ENCODE measurements at places on chromosomes 2 and 18. TPM values are rescaled to one million over a fixed set of nuclear protein-coding genes. Genes with fewer than 3 reads are reported as not detected.

Gene VWA3B
- total RNA-seq: not detected

- no peak for DNase-seq
These were observed 489.3 kb upstream of the CHST9 start for GRCh38 chr18:27674411-27674810.

DNA sequence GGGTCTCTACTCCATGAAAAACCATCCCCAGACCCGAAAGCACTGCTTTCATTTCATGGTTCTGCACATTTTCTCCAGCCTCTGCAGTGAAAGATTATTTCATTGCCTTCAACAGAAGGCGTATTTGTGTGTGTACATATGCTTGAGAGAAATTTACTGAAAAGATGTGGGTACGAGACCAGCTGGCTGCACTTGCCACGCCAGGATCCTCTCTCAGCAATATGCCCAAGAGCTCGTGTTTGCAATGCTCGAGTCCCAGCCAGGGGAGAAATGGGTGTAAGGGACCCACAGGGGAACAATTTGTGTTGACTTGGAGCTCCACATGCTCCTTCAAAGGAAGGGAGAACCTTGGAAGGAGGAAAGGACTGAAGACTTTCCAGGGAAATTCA lies 37.3 kb downstream of the TMEM177 start:
- DNase-seq: no peak

Gene AQP12A
- not detected for total RNA-seq

Gene HSBP1L1
- 5.2 TPM for total RNA-seq

DNA sequence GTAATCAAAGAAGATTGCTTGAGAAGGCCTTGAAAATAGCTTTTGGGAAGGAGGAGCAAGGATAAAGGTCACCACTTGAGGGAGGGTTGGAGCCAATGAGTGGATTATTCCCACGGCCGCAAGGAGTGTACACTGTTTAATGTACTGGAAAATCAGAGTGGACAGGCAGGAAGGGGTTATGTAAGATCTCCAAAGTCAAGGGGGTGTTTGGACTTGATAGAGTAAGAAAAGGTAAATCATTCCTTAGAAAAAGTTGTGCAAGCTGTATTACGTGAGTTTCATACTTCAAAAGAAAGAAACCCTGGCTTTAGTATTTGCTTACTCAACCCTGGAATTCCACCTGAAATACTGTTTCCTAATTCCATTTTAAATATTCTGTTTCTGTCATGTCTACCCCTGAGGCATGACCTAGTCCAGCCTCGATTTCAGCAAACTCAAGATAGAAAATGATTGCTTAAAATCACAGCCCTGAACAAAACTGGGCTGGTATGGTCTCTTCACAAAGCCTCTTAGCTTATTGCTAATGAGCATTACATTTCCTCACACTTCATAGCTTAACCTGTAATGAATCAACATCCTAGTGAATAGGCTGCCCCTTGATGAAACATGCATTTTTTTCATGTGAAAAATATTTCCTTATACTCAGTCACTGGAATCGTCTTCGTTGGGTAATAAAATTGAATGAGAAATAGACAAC lies 1.1 kb downstream of the MREG start:
- peak; percentile 19 for DNase-seq

GRCh38 chr2:234345921-234346320 lies 151.0 kb downstream of the ARL4C start:
- DNase-seq: no peak

Data from dermis blood vessel endothelial cell (primary cell).